Neural progenitor cell (in vitro differentiated cells): ENCODE measurements at places on chromosomes 2 and 18.

DNA sequence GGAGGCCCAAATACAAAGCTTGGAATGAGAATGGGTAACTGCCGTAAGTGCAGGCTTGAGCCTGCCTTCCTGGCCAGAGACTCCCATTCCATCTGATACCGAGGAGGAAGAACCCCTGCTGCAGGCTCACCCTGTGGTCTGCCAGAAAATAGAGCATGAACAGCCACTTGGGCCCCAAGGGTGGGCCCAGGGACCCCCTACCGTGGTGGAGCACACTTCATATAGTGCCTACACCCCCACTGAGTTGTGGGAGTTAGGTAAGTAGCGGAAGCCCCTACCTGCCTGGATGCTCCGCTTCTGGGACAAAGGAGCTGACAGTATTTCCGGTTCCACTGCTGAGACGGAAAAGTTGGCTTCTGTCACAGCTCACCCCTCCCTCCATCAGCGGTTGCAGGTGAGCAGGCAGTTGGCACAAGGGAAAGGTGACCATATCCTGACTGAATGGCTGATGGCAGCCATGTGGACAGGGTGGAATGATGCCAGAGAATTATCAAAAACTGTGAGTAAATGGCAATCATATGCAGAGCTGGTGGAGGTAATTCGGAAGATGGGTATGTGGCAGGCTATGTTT is 11.5 kb upstream of the C2orf42 start:
- no peak for DNase-seq

GRCh38 chr2:196099916-196100315 is 31.3 kb upstream of the DNAH7 start:
- no peak for DNase-seq

DNA sequence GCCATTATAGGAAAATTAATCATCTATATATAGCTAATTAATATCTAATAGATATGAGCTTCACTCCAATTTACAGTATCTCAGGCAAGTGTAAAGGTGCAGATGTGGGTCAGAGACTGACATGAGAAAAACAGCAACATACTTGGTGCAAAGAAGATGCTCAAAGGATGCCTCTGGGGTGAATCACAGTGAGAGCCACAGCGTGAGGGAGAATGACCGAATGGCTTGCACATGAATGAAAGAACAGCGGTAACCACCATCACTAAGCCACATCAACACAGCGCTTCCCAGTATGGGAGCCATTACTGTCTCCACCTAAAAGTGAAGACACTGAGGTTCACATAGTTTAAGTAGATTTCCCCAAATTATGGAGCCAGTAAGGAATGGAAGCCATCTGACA is 423.4 kb upstream of the ID2 start:
- no peak for DNase-seq

GRCh38 chr18:38174594-38174993 is 609.0 kb upstream of the CELF4 start:
- DNase-seq, result no peak

- no peak for DNase-seq
Observed at GRCh38 chr2:238688193-238689153, 159.4 kb upstream of the TWIST2 start.

DNA sequence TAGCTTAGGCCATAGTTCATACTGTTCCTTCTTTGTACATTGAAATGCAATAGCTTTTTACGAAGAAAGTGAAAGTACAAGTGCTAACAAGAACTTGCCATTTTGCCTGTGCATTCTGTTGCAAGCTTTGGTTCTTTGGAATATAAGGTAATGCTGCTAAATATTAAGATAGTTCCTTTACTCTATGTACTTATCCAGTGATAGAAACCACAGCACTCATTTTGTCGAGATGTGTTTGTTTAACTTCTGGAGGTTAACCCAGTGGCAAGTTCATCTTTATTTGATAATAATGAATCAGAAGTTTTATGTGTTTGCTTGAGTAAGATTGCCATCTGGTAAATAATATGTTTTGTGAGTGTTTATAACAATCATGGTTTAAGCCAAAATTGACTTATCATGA is 373.1 kb upstream of the FANCL start:
- no peak for DNase-seq
